Hair follicle dermal papilla cell (primary cell): ENCODE measurements at places on chromosomes 3 and 15. TPM values are rescaled to one million over a fixed set of nuclear protein-coding genes. Genes with fewer than 3 reads are reported as not detected.

Gene MEGF11
- total RNA-seq: under 0.01 TPM in 1 of 2 replicates, not detected in the other

Gene ENTPD3
- 0.12 and 0.32 TPM in 2 replicates for total RNA-seq

Gene FGF12
- total RNA-seq: 0.61 and 2.3 TPM in 2 replicates

Gene CDC25A
- total RNA-seq: 1.8 and 2.8 TPM in 2 replicates

Gene RARRES1
- total RNA-seq: 0.61 and 0.65 TPM in 2 replicates

Gene CPB1
- total RNA-seq: 1.6 and 1.9 TPM in 2 replicates

Gene GMNC
- under 0.01 and 0.12 TPM in 2 replicates for total RNA-seq

Gene C3orf80
- under 0.01 and 0.61 TPM in 2 replicates for total RNA-seq

Gene ECE2
- total RNA-seq: not detected in 2 replicates

Gene ALDH1L1
- 0.16 TPM in 1 of 2 replicates, not detected in the other for total RNA-seq

Gene CD200R1
- 0.16 TPM in 1 of 2 replicates, not detected in the other for total RNA-seq

Gene CHRD
- 0.36 and 0.65 TPM in 2 replicates for total RNA-seq

Gene ALDH1A3
- total RNA-seq: 302 and 555 TPM in 2 replicates

Gene METTL6
- 21.6 and 23.1 TPM in 2 replicates for total RNA-seq

Gene GALNT15
- total RNA-seq: 8.3 and 9.4 TPM in 2 replicates

Gene ST8SIA2
- total RNA-seq: 18.2 and 24.2 TPM in 2 replicates

Gene HIGD2B
- total RNA-seq: not detected in 2 replicates

Gene KLHL6
- under 0.01 TPM in 1 of 2 replicates, not detected in the other for total RNA-seq

Gene ST3GAL6
- 0.49 and 1.3 TPM in 2 replicates for total RNA-seq

Gene KNG1
- total RNA-seq: not detected in 2 replicates

Gene PLA2G4E
- total RNA-seq: not detected in 2 replicates

Gene MME
- 1,376 and 1,611 TPM in 2 replicates for total RNA-seq

Gene TMEM158
- total RNA-seq: 64.1 and 95.2 TPM in 2 replicates

Gene RTP1
- not detected in 2 replicates for total RNA-seq

Gene FAN1
- 17.0 and 20.9 TPM in 2 replicates for total RNA-seq

Gene GOLGA8Q
- total RNA-seq: 0.49 and 1.1 TPM in 2 replicates

Gene REC114
- total RNA-seq: not detected in 2 replicates

Gene C3orf49
- not detected in 2 replicates for total RNA-seq

Gene ROPN1
- not detected in 2 replicates for total RNA-seq

Gene ESYT3
- 0.49 and 0.97 TPM in 2 replicates for total RNA-seq

Gene CADM2
- under 0.01 and 0.12 TPM in 2 replicates for total RNA-seq

Gene CYP1A1
- 0.12 and 0.49 TPM in 2 replicates for total RNA-seq

Gene CCDC39
- not detected in 2 replicates for total RNA-seq

Gene CILP
- 0.73 and 2.8 TPM in 2 replicates for total RNA-seq
